ENCODE measurements at places on chromosomes 4 and X. TPM values are rescaled to one million over a fixed set of nuclear protein-coding genes. Genes with fewer than 3 reads are reported as not detected.

DNA sequence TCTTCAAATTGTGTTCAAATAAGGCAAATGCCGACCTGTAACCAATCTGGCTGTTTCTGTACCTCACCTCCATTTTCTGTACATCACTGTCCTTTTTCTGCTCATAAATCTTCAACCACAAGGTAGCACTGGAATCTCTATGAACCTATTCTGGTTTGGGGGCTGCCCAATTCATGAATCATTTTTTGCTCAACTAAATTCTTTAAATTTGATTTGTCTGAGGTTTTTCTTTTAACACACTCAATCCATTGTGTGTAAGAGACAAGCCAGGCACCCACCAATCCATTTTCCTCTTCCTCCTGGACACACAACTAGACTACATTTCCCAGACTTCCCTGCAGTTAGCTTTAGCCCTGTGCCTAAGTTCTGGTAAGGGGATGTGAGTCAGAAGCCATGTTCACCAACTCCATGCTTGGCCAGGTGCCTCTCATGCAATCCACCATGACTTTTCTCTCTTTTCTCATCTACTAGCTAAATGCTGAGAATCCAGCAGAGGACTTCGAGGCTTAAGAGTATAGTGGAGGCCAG, 193.2 kb upstream of the KLF3 start:
- no peak for DNase-seq

GRCh38 chrX:43676971-43677572, 21.0 kb downstream of the MAOA start:
- no peak for DNase-seq

The FNIP2 gene
- total RNA-seq: 46.2 TPM

The MFAP3L gene
- 7.0 TPM for total RNA-seq

GRCh38 chr4:44354172-44354571, 94.4 kb downstream of the KCTD8 start:
- no peak for DNase-seq

The VCX3A gene
- total RNA-seq: not detected

GRCh38 chrX:17587366-17587765, 149.9 kb upstream of the SCML1 start:
- no peak for DNase-seq

The ATOH1 gene
- not detected for total RNA-seq

- no peak for DNase-seq
Measured at GRCh38 chr4:164438321-164438720, 315.6 kb upstream of the SMIM31 start.

GRCh38 chrX:40853004-40853815, 117.9 kb upstream of the MED14 start:
- no peak for DNase-seq
